ENCODE measurements at places on chromosomes 11 and 22.

- no peak for DNase-seq
Measured at GRCh38 chr11:59053387-59053786, 32.7 kb upstream of the GLYATL1B start.

GRCh38 chr11:122814401-122814800 lies 23.9 kb upstream of the CRTAM start:
- no peak for DNase-seq

DNA sequence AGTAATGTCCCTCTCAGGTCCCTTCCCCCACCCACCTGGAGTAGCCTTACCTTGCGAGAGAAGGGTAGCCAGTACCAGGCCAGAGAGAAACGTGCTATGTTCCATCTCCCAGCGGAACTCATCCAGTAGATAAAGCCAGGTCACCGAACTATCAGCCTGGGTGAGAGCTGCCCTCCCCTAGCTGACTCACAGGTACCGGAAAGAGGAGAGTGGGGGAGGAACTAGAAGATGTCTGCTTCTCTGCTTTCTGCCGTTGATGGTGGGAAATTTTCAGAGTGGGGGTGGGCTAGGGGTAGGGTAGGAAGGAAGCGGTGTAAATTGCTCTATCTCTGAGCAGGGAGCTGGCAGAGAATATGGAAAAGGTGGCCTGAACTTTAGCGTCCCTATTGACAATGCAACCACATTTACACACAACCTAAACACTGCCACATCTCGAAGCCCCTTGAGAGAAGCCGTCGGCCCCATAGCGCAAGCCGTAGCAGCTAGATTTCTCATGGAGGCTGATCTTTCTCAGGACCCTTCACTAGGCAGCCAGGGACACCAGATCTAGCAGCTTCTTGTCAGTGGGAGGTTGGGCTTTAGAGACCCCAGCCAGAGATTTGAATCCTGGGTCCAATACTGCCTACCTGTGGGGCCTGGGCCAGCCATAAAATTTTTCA lies at the start of gene CD3D:
TSS of gene CD3D (minus strand) at position 203 of the 659 bp plus-strand sequence. CDS start at position 105, 98 bp downstream.
- no peak for DNase-seq

DNA sequence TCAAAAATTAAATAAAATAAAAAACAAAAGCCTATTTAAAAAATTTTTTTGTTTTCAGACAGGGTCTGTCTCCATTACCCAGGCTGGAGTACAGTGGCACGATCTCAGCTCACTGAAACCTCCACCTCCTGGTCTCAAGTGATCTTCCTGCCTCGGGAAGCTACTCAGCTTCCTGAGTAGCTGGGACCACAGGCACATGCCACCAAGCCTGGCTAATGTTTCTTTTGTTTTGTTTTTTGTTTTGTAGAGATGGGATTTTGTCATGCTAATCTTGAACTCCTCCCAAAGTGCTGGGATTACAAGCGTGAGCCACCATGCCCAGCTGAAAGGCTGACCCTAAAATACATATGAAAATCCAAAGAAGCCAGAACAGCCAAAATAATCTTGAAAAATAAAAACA lies 20.4 kb upstream of the L3MBTL2 start:
- DNase-seq = no peak

DNA sequence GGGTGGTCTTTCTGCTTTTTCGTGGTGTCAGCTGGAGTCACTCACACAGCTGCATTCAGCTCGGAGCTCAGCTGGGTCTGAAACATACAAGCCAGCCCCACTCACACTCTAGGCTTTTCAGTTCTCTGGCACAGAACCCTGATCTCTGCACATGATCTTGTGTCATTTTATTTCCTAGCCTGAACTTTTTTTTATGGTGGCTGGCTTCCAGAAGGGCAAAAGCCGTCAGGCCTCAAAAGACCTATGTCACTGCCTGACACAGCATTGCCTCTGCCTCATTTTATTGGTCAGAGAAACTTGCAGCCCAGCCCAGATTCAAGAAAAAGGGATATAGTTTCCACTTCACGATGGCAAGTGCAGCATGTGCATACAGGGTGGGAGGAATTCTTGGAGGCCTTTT lies 117.8 kb downstream of the NTM start:
- DNase-seq = no peak

DNA sequence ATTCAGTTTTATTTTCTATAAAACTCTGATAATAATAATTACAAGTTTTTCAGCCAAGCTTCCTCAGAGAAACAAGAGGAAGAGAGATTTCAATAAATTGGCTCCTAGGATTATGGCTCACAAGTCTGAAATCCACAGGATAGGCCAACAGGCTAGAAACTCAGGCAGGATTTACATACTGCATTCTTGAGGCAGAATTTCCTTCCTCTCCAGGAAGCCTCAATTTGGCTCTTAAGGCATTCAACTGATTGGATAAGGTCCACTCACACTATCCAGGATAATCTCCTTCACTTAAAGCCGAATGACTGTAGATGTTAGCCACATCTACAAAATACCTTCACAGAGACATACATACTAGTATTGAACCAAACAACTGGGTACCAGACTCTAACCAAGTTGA lies 120.3 kb upstream of the FAT3 start:
- no peak for DNase-seq

DNA sequence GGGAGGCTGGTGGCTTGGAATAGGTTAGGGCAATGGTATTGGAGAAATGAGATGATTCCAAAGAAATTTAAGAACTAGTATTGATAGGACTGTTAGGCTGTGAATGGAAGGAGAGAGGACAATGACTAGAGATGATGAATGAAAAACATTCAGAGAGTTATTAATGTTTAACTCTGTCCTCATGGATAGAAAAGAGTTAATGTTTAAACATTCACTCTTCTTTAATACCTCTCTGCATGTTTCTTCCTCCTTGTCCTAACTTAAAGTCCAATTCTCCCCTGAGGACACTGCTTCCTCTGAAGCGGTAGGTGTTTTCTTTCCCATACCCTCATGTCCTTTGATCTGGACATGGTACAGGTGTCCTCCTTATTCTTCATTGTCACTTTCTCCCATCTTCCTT lies 13.4 kb downstream of the CHEK1 start:
- no peak for DNase-seq

GRCh38 chr11:71117311-71117710 lies 135.1 kb downstream of the SHANK2 start:
- no peak for DNase-seq

- no peak for DNase-seq
Measured at GRCh38 chr11:113519989-113520613, 44.9 kb upstream of the DRD2 start.

DNA sequence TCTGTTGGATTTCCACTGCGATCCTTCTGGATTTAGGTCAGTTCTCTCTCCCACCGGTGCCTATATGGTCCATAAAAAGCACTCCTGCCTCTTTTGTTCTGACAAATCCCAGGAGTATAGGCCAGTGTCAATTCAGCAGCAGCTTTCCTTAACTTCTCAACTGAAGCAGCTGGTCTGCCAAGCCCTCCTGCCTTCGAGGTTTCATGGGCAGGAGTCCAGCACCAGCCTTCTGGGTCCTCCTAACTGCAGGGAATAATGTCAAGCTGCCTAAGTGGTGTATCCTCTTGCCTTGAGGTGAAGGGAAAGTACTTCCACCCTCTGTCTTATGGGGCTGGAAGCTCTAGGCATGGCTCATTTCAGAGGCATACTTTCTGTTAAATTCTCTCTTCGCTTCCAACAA lies 149.4 kb upstream of the NCAM1 start:
- DNase-seq = no peak

All from urinary bladder (tissue), 4 donors.